ENCODE measurements at places on chromosomes 13 and 19.

GRCh38 chr13:76425935-76426334, 460.3 kb downstream of the KCTD12 start:
- DNase-seq: no peak

- DNase-seq: no peak
These were observed 117.8 kb downstream of the NALCN start for GRCh38 chr13:101298517-101298916.

- no peak for DNase-seq
These were observed 244.4 kb upstream of the SLITRK1 start for GRCh38 chr13:84126671-84127171.

- DNase-seq: no peak
These were observed 4.4 kb downstream of the GJB6 start for GRCh38 chr13:20227730-20228129.

DNA sequence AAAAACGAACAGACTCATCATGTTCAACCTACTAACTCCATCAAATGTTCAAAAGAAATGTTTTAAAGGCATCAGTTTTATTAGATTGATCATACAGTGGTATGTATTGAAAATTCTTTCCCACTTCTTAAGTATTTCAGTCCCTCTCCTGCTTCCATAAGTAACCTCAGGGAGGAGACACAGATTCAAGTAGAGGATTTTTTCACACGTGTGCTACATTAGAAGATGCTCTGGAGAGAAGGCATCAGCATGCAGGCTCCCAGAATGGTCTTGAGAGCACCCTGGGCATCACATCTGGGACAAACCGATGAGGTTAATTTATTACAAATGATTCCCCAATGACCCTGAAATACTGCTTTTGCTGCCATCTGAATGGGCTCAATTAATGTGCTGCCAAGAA, 3.6 kb downstream of the GPR12 start:
- DNase-seq: no peak

GRCh38 chr13:45333251-45333976, 7.6 kb downstream of the TPT1 start:
- DNase-seq: no peak

DNA sequence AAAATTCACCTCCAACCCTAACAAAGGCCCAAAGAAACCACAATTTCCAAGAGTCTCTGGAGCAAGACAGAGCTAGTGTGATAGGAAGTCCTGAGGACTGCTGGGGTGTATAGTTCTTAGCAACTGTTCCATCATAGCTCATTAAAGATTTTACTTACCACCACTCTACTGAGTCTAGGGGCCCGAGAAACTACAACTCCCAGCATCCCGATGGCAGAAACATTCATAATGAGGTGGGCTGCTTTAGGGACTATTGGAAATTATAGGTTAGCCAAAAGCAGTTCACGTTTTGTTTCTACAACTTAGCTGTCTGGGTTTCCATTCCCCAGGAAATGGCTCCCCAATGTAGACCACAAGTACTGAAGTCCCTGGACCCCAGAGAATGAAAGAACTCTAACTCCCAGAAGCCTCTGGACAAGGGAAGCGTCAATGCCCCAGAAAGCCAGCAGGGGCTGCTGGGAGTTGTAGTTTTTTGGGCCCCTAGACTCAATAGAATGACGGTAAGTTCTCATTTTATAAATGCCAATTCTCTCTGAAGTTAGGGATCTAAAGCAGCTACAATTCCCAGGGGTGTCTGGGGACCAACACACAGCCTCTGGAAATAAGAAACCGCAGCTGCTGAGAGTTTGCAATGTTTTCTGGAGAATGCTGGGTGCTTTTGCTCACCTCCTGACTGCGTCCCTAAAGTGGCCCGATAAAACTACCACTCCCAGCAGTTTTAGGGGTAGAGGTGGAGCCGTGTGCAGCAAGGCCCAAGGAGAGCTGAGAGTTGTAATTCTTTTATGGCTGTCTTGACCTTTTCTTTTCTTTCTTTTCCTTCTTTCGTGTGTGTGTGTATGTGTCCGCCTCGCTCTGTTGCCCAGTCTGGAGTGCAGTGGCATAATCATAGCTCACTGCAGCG, 11.1 kb downstream of the FTL start:
- peak; percentile 71 for DNase-seq

DNA sequence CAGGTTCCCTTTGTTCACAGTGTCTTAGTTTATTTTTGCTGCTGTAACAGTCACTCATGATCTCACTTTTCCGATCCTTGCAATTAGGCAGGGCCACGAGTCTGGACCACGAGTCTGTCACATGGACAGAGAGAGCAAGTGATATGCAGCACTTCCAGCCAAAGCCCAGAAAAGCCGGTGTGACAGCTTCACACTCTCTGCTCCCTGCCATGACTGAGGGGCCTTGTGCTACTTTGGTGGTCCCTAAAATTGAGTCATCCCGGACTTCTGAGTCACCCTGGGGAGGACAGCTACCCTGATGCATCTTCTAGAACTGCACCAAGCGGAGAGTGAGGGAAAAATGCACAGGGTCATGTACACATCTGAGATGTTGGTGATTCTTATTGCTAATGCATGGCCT, 179.6 kb downstream of the EFNB2 start:
- no peak for DNase-seq

DNA sequence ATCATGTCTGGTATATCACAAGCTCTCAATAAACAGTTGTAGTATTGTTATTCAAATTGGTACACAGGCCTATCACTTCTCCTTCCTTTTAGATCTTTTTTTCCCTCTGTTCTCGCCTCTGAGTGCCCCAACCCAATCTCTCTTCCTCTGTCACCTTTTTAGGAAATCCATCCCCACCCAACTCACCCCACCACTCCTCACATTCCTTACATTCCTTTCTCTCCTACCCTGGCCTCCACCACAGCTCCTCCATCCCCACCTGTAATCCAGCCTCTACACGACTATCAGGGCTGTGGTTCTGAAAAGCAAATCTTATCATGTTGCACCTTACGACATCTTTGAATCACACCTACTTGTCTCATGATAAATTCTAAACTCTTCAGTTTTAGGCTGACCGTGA, 545.4 kb upstream of the GPC6 start:
- no peak for DNase-seq

GRCh38 chr13:111139873-111140561, 24.9 kb downstream of the ARHGEF7 start:
- DNase-seq: no peak

DNA sequence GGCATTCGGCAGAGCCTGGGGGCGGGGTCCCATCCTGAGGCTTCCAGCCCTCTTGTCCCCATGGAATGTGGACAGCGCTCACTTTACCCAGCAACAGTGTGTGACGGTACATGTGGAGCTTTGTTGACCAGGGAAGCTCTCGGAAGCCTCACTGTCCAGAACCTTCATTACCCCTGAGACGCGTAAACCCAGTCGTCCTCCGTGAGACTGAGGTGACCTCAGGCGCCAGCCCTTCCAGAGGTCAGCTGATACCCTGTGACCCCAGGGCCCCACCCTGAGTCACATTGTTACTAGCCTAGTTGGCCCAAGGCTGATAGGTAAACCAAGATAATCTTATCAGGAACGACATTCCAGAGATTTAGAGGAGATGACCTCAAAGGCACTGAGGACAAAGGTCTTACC, 10.2 kb upstream of the TMEM160 start:
- no peak for DNase-seq

- DNase-seq: peak; percentile 28
These were observed 5.8 kb downstream of the SLC39A3 start for GRCh38 chr19:2733930-2734588.

DNA sequence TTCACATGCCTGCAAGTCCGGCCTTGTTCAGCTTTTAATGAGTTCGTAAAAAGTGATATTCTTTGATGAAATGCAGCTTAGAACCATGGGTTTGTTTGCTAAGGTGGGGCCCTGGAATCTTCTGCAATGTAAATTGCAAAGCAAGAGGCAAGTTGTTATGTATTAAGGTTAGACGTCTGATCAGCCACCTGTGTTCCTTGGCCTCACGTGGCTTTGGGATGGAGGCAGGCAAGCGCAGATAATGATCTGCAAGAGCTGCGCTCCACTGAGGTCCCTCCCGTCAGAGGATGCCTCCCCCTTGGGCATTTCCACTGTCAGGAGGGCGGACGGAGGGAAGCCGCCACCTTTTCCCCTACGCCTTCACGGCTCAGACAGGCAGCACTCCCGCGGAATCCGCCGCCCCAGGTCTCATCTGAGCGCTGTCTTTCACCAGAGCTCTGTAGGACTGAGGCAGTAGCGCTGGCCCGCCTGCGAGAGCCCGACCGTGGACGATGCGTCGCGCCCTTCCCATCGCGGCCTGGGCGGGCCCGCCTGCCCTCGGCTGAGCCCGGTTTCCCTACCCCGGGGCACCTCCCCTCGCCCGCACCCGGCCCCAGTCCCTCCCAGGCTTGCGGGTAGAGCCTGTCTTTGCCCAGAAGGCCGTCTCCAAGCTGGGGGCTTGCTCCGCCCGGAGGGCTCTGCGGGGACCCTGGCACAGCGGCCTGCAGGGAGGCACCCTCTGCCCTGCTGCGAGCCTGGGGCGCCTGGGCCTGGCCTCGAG, 110.9 kb downstream of the CRYL1 start:
- DNase-seq: no peak

DNA sequence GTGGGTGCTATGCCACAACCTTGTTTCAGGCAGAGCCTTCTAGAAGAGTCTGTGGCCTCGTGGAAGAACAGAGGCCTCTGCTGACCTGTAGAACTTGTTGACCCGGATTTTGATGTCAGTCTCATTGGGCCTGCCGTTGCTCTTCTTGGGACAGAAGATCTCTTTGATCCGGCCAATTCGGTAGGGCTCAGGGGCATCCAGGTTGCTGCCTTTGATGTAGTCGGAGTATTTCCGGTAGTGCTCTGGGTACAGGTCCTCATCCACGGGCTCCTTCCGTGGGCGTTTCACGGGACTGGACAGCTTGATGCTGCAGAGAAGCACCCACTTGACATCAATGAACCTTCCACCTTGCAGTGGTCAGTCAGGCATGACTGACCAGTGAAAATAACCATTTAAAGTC, 24.0 kb upstream of the EIF3G start:
- DNase-seq: no peak

DNA sequence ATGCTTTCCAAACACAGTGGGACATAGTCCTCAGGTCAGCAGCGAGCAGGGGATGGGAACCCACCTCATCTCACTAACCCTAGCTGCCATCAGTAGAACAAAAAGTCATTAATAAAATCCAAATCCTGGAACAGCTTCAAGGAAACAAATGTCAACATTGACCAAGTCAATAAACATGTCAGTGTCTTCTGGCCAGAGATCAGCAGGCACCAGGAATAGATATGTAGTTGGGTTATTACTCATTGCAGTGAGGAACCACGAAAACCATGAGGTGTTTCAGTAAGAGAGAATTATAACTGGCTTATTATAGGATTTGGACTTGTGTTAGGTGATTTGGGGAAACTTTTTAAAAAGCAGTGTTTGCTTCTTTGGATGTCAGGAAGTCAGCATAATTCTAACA, 17.1 kb upstream of the CD33 start:
- DNase-seq: no peak

GRCh38 chr13:23344931-23345595, 88.4 kb downstream of the SACS start:
- DNase-seq: no peak

DNA sequence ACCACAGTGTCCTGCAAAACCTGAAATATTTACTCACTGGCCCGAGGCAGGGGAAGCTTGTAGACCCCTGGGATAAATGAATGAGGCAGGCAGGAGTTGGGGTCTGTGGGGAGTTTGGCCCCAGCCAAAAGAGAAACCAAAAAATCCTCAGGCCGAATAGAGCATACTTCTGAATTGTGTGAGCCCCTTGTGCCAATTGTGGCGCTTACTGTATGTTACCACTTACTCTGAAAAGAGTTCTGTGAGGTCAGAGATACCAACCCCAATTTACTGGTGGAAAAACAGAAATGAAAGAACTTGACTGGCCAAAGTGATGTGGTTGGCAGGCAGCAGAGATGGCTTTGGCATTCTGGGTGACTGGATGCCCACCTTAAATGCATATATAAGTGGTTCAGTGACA, 6.9 kb downstream of the CARM1 start:
- DNase-seq: no peak

DNA sequence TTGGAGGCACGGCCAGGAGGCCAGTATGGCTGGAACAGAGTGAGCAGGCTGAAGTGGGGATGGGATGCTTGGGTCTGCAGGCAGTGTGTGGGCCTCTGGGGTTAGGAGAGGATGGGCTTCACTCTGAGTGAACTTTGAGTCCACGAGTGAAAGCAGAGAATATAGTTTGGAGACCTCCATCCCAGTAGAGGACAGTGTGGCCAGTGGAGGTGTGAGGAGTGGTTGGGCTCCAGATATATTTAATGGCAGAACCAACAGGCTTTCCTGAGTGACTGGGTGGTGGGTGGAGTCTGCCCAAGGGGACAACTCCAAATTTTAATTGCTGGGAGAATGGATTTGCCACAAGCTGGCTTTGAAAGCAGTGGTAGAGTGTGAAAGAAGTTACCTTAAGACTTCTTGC, 27.3 kb downstream of the GATAD2A start:
- DNase-seq: no peak

DNA sequence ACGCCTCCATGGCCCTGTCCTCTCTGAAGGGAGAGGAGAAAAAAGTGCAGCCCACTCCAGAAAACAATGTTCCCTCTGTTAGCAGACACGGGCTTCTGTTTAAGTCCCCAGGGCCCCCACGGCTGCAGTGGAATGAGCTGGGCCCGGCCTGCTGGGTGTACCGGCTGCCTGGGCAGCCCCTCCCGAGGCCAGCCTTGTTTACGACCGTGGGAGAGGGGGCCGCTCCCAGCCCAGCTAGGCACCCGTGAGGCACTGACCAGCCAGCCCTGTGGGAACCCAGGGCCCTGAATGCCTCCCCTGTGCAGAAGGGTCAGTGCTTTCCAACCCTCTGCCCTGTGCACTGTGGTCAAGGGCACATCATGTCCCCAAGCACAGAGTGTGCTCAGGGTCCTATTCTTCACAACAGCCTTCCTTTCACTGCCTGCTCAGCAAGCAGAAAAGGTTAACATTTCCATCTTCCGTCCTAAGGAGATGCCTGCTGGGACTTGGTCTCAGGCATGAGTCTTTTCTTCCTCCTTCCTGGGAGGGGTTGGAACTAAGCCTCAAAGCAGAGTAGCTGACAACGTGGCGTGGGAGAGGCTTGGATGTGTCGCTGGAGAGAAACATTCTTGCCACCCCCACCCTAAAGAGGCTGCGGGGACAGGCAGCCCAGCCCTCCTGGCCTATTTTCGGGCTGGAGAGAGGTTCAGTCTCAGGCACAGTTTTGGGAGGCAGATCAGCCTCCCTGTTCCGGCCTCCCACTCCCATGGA, 90.1 kb downstream of the RGCC start:
- DNase-seq: no peak

DNA sequence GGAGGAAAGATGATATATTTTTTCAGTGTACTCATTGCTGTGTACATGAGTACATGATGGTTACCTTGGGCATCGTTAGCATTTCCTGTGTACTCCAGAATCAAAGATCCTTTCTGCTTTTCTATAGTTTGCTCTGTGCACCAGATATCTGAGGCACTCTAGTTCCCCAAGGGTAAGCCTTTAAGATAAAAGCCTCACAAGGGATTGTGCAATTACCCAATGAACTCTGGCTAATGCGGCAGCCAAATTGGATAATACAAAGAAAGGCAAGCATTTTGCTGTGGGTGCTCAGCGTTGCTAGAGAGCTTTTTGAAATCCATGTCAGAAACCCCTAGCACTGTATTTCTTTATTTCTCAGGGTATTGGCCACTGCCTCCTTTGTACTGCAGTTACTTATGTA, 2.9 kb downstream of the CYSLTR2 start:
- DNase-seq: peak; percentile 41

Data from BE2C (cell line).